ENCODE measurements at places on chromosomes 6 and 20.

DNA sequence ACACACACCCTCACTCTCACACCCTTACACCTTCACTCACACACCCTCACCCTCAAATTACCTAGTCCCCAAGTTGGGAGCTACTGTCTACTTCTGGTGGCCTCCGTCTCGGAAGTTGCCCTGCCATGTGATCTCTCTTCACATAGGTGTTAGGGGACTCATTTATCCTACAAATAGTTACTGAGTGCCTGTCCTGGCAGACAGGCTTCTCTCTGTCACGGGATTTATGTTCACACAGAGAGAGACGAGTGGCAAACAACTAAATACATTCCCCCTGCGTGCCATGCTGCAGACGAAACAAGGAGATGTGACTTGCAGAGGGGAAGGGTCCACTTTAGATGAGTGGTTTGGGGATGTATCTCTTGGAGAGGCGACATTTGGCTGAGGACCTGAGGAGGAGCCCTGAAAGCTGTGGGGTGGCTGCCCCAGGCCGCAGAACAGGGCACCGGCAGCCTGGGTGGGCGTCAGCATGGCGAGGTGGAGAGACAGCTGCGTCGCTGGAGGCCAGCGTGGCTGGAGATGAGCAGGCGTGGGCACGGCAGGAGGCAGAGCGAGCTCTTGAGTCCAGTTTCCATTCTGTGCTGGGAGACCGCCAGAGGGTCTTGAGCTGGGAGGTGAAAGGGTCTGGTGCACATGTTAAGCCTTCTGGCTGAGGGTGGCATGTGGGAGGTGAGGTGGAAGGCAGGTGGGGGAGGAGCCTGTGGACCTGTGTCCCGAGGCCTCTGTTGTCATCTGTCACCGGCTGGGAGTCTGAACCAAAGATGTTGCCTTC, 17.2 kb downstream of the DYNLT1 start:
- DNase-seq, result no peak

GRCh38 chr20:4681991-4682401, 39.7 kb upstream of the PRND start:
- DNase-seq, result no peak

GRCh38 chr6:90146921-90147649, 149.6 kb downstream of the BACH2 start:
- no peak for DNase-seq

DNA sequence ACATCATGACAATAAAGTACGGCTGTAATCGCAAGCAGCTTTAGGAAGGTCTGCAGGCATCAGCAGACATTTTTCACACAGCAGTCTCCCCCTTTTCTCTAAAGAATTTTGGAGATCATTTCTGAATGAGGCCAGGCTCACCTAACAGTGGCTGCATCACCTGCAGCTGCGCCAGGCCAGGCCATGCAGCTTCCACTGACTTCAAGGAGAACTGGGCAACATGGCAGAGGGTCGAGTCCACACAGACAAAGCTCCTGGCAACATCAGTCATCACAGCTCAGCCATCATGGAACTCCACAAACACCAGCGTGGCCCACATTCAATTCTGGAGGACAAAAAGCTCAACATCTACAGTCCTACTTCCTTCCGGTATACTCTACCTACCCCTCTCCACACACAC, 17.8 kb upstream of the FOXC1 start:
- DNase-seq, result no peak

DNA sequence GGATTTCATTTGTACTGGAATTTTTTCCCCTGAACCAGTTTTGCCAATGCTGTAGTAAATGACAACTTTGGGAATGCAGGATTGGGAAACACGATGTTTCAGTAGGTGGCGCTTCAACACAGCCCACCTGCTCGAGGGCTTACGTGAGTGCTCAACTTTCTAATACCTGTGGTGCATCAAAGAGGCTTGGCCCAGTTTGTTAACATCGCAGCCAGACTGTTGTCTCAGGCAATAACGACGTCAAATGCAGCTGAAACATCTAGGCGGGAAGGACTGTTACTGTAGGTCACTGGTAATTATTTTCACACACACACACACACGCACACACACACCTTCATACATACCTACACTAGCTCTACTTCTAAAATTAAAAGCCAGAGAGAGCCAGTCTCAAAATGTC, 815.5 kb upstream of the SLC35B3 start:
- DNase-seq, result peak; percentile 48

GRCh38 chr6:37317312-37318038, 36.3 kb upstream of the RNF8 start:
- no peak for DNase-seq

DNA sequence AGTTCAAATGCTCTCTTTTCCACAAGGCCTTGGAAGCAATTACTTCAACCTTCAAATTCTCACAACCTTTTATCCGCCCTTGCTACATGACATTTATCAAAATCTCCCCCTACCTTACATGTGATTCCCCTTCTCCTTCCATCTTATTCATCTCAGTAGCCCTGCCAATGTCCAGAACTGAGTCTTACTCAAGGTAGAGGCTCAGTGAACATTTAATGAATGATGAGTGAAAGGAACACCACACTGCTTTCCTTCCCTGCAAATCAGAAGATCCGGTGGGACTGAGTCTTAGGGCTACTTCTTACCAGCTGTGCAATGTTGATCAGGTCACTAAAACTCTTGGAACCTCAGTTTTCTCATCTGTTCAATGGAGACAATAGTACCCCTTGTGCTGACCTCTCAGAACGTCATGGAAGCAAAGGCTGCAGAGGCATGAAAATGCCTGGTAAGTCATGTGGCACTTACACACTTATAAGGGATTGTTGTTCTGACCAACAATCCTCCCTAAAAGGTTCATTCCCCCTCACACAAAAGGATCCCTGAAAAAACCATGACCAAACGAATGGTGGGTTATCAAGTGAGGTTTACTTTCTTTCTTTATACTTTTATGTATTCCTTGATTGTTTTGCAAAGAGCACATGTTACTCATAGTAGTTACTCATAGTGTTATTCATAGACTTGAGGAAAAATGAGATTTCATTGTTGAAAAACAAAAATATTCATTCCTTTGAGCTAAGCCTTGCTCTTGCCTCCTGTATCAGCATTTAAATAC, 6.5 kb downstream of the MDGA1 start:
- DNase-seq, result no peak

- DNase-seq, result no peak
Observed at GRCh38 chr6:4930025-4930691, 73.7 kb downstream of the RPP40 start.

- no peak for DNase-seq
Observed at GRCh38 chr6:30643656-30644055, 3.3 kb upstream of the C6orf136 start.

- DNase-seq, result no peak
Observed at GRCh38 chr6:21870076-21870730, 276.7 kb downstream of the SOX4 start.

GRCh38 chr6:136033416-136033815, 181.9 kb downstream of the PDE7B start:
- DNase-seq, result no peak

DNA sequence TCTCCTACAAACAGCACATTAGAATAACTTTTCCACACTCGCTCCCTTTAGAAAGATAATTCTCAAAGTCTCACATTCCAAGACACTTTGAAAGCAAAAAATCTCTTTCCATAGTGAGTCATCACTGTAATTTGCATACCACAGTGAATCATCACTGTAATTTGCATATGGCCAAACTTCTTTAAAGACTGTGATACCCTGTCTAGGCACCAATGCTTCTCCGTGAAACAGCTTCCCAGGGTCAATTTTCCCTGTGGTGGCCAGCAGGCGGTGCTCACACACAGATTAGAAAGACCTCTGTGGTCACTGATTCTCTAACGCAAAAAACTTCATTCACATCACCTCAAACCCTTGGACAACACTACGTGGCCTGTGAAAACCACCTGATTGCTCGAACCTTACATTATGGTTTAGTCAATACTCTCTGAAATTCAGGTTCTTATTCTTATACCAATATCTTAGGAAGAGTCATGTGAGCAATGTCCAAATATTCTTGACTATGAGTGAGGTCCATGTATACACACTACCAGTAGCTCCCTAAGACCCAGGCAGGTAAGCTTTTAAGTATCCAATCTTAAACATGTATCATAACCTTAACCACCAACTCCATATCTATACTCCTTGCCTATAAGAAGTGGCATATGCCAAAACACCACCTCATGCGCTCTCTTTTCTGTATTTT, 78.5 kb upstream of the PHACTR1 start:
- peak; percentile 63 for DNase-seq

DNA sequence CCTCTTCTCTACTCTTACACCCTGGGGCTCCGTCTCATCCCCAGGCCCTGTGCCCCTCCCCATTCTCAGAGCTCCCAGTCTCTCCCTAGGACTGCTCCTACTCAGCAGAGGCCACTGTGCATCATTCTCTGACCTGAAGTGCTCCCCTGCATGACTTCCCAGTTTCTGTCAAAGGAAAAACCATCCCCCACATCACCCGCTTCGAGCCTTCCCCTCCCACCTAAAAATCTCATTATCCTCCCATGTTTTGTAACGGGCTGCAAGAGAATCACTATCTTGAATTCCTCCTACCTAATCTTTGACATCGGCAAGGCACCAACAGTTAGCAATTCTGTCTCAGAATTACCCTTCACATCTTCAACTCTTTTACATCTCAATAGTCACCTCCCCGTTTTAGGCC, 463.0 kb downstream of the PRKN start:
- DNase-seq, result no peak

GRCh38 chr6:165799391-165800153, 136.5 kb upstream of the PDE10A start:
- DNase-seq, result no peak

DNA sequence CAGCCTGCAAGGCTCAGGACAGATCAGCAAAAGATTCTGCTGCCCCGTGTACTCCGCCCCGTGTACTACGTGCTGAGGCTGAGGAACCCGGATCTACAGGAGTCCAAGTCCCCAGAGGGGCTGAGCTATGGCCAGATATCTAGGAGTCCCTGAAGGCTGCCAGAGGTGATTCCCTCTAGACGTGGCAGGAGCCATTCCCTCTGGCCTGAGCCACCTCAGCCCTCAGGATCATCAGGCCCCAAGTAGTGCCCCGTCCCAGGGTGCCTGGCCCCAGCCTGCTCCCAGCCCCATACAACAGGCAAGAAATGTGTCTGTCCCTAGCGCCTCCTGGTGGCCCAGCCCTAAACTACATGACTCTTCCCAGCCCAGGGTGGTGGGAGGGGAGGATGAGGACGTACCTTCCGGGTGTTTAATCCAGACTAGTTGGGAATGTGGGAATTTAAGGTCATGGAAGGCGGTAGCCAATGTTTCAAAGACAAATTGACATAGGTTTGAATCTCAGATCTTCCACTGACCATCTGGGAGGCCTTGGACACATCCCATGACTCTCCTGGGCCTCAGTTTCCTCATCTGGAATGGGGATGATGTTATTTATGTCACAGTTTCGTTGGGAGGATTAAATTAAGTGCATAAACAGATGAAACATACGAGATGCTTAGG, 49.4 kb upstream of the PTPN1 start:
- DNase-seq, result no peak

DNA sequence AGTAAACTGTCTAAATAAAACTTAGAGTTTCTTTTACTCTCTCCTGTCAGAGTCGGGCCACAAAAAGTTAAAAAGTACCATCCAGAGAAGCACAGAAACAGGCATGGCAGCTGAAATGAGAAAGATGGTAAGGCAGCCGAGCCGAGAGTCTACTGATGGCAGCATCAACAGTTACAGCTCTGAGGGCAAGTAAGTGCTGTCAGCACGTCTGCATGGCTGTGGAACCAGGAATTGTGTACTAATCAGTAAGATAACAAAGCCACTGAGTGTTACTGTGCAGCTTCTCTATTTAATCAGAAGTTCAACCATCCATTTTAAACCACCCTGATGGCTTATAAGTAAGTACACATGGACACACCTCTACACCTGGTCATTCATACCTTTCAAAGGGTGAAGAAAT, 231.3 kb upstream of the KCNQ5 start:
- no peak for DNase-seq

DNA sequence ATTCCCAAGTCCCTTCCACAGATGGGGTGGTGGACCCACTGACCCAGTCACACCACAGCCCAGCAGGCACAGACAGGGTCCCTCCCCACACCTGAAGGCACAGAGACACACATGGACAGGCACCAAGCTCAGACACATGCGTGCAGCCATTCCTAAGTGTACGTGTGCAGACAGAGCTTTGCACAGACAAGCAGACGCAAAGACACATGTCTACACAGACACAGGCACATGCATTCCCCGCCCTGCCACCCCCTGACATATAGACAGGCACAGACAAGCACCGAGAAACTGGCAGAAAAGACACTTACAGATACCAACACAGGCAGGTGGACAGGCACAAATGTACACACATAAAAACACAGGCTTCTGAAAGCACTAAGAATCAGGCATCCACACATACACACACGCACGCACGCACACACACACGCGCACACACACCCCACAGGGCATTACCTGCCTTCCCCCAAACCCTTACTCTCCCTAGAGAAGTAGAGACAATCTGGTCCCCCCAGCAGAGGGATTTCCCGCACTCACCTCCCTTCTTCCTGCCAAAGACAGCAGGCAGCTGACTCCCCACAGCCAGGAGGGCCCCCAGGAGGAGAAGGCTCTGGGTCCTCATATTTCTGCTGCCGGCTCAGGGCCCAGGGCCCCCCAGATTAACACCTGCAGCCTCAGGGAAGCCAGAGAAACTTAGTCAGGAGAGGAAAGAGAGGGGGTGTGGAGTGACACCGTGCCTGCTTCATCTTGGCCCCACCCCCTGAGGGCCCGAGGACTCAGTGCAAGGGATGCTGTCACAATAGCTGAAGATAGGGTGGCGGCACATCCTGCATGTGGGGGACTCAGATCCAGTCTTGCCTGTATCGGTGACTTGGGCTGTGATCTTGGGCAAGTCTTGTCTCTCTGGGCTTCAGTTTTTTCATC, at the start of gene WFDC5:
TSS of gene WFDC5 (minus strand) at position 710 of the 921 bp plus-strand sequence. CDS start at position 619, 91 bp downstream.
- DNase-seq, result no peak

All from iPS DF 19.7 (cell line).